ENCODE measurements at places on chromosomes 1 and 21.

- H3K4me1 ChIP-seq: peaks cover 22% of the 10 kb centered on the region
- no peaks in the 10 kb centered on the region for H3K36me3 ChIP-seq
- peaks cover 4% of the 10 kb centered on the region for H3K27me3 ChIP-seq
These were observed 9.6 kb downstream of the CCDC185 start for GRCh38 chr1:223402790-223403142.

GRCh38 chr1:35499652-35500176, 57.5 kb downstream of the KIAA0319L start:
- H3K27ac ChIP-seq: no peak overlapping the region
- H3K4me1 ChIP-seq: peaks cover 22% of the 10 kb centered on the region
- H3K27me3 ChIP-seq: no peaks in the 10 kb centered on the region
- H3K36me3 ChIP-seq: peaks cover 2% of the 10 kb centered on the region
- peak; percentile 30 for DNase-seq

DNA sequence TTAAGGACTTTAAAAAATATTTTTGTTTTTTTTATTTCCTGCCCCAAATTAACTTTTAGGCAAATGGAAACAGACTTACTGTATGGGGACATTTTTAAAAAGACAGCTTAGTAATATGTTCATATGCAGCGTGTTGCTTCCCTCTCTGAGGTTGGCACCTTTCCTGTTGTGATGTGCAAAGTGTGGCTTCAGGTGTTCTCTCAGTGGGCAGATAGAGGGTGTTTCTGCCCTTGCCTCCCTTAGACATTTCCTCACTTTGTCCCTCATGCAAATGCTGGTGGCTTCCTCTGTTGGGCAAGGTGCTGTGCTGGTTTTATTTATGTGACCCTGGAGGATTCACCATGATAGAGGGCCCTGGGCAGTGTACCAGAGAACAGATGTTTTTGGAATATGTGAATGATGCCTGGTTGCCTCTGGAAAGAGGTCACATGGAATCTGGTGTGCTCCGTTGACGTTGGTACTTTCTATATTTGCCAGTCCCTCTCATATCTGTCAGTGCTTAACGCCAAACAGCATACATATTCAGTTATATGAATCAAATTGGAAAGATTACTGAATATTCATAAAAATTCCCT, 123.5 kb downstream of the PATJ start:
- H3K4me1 ChIP-seq: no peaks in the 10 kb centered on the region
- DNase-seq: no peak
- no peak overlapping the region for H3K27ac ChIP-seq
- H3K4me3 ChIP-seq: no peak overlapping the region

DNA sequence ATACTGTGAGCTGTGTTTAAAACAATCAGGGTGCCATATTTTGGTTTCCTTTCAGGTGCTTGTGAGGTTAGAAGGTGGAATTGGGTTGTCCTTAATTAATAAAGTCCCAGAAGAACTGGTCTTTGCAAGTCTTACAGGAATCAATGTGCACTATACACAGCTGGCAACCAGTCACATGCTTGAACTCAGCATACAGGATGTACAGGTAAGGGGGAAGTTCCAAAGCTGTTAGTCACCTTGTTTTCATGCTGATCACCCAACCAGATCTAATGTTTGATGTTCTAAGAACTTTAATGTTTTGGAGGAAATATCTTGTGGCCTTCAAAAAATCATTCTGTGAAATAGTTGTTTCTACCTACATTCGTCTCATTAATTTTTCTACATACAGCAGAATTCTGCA, 156.3 kb downstream of the VPS13D start:
- peak; percentile 26 for DNase-seq
- H3K36me3 ChIP-seq: peaks cover 79% of the 10 kb centered on the region
- no peaks in the 10 kb centered on the region for H3K27me3 ChIP-seq
- peaks cover 46% of the 10 kb centered on the region for H3K4me1 ChIP-seq
- no peak overlapping the region for H3K4me3 ChIP-seq
- H3K27ac ChIP-seq: peak overlapping the region; percentile 84

- no peak for DNase-seq
- H3K27me3 ChIP-seq: peaks cover 13% of the 10 kb centered on the region
- H3K4me1 ChIP-seq: no peaks in the 10 kb centered on the region
- H3K27ac ChIP-seq: no peak overlapping the region
- H3K4me3 ChIP-seq: no peak overlapping the region
These were observed 230.1 kb downstream of the SRGAP2C start for GRCh38 chr1:121414905-121415304.

GRCh38 chr1:199218065-199218464, 579.2 kb downstream of the PTPRC start:
- H3K36me3 ChIP-seq: no peaks in the 10 kb centered on the region
- DNase-seq: no peak
- peaks cover 2% of the 10 kb centered on the region for H3K4me1 ChIP-seq
- H3K4me3 ChIP-seq: no peak overlapping the region
- no peak overlapping the region for H3K27ac ChIP-seq
- no peaks in the 10 kb centered on the region for H3K27me3 ChIP-seq

GRCh38 chr1:203934651-203935050, 73.3 kb downstream of the SNRPE start:
- H3K27me3 ChIP-seq: peaks cover 6% of the 10 kb centered on the region
- no peaks in the 10 kb centered on the region for H3K4me1 ChIP-seq
- no peak overlapping the region for H3K27ac ChIP-seq
- no peak for DNase-seq

GRCh38 chr1:98550076-98550475, 111.4 kb upstream of the SNX7 start:
- H3K4me3 ChIP-seq: no peak overlapping the region
- DNase-seq: no peak
- no peaks in the 10 kb centered on the region for H3K36me3 ChIP-seq
- H3K4me1 ChIP-seq: no peaks in the 10 kb centered on the region
- H3K27me3 ChIP-seq: no peaks in the 10 kb centered on the region

Data from activated CD8-positive, alpha-beta T cell treated with anti-CD3 and anti-CD28 coated beads for 36 hours (primary cell).